ENCODE measurements at places on chromosomes 6 and 20.

DNA sequence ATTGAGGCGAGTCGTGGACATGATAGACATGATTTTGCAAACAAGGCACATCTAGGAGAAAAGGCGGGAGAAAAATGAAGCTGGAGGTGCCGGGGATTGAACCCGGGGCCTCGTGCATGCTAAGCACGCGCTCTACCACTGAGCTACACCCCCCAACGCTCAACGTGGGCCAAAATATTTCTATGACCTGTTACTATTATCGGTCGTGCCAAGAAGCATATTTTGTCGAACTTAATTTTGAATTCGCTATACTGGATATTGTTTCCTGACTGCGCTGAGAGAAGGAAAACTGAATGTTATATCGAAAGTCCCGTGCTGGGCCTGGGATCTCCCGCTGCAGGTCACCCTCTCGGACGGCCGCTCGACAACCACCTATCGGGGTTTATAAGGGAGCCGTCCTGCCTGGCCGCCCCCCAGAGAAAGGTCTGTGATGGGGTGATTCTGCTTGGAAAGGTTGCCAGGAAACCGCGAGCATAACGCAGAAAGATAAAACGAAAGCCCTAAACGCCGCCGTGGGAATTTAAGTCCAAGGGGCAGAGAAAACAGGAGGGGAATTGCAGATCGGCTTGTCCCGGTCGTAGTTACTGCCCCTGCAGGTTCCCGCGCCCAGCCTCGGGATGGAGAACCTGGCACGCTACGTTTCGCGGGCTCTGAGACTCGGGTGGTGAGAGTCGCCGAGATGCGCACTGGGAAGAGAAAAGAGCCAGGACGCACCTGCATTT is 60.0 kb downstream of the TRIM27 start:
- DNase-seq: peak; percentile 38

DNA sequence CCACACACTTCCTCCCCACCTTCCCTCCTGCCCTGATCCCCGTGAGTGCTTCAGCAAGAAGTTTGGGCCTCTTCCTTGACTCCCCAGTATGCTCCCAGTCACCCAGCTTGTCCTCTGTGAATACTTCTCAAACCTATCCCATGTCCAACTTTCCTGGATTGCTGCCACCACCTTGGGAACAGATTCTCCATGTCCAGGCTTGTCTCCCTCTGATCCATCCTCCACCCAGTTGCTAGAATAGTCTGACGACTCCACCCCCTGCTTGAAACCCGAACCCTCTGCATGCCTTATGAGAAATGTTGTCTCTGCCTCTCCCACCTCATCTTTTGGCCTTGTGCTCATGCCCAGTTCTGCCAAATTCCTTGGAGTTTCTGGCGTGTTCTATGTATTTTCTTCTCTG is 108.0 kb downstream of the PPP1R14C start:
- no peak for DNase-seq

DNA sequence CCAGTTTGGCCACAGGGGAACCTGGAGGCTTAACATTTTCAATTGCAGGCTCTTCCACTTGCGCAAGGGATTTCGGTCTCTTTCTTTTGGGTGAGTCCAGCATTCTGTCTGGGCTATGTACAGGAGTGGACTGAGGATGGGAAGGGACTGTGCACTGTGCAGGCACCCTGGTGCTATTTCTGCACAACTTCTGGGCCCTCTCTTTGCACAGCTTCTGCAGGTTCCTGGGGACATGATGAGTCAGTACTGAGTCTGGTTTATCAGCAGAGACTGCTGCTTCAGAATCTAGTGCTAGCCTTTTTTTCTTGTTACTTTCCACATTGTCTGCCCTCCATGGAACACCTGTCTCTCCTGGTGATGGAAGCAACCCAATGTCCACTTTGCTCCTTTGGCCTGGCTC is 78.5 kb upstream of the ASF1A start:
- no peak for DNase-seq

DNA sequence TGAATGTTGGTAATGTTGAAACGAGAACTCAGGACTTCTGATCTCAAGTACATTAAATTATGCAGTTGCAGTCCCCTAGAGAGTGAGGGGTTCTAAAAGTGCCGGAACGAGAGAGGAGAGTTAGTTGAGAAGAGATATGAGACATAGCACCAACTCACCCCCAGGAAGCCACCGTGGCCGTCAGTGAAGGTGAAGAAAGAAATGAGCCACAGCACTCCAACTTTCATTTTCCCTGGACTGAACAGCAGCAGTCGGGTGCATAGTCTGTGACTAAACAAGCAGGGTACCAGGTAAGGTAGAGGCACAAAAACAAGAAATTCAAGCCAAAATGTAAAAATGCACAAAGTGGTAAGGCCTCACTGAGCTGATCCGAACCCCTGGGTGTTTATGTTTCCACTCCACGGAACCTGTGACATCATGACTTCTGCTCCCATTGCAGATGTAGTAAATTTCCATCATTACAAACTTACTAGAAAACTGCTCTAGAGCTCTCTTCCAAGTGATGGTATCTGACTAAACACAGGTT is 13.2 kb downstream of the ADGRF1 start:
- DNase-seq: no peak

GRCh38 chr6:105691081-105691480 is 288.2 kb upstream of the PREP start:
- no peak for DNase-seq

DNA sequence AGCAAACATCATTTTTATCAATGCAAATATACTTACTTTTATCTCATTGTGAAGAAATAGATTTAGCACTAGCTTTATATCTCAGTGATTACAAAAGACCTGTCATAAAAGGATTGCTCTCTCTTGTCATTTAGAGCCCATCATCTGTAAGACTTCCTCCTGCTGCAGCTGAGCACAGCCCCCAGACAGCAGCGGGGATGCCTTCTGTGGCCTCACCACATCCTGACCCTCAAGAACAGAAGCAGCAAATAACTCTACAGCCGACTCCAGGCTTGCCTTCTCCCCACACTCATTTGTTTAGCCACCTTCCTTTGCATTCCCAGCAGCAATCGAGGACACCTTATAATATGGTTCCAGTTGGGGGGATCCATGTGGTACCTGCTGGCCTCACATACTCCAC is 127.0 kb upstream of the EDN1 start:
- no peak for DNase-seq

DNA sequence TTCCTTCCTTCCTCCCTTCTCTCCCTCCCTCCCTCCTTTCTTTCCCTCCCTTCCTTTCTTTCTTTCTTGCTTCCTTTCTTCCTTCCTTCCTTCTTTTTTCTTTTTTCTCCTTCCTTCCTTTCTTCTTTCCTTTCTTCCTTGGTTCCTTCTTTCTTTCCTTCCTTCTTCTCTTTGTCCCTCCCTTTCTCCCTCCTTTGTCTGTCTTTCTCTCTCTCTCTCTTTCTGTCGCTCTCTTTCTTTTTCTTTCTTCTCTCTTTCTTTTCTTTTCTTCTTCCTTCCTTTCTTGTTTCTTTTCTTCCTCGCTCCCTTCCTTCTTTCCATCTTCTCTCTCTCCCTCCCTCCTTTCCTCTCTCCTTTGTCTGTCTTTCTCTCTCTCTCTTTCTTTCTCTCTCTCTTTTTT is 601.9 kb upstream of the JAG1 start:
- no peak for DNase-seq
